Psoas muscle (tissue), 8 donors: ENCODE measurements at places on chromosomes 6 and 20.
A peak's percentile ranks its signal among the peaks of the same experiment; 100 is the strongest.

DNA sequence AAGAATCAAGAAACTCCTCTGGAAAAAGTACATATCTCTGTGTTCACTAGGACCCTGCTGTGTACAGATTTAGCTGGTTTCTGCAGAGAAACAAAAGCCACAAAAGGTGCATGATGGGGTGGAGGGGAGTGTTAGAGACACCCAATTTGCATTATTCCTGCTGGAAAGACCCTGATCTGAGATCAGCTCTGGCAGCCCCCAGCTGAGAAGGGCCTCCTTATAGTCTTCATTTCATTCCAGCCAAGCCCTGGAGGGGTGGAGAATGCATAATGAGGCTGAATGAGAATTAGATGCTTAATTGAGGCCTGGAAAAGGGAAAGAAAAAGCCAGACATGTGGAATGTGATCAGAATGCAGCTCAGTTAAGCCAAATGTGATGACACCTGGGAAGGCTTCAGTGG is 545.6 kb downstream of the KIF16B start:
- DNase-seq: no peak

DNA sequence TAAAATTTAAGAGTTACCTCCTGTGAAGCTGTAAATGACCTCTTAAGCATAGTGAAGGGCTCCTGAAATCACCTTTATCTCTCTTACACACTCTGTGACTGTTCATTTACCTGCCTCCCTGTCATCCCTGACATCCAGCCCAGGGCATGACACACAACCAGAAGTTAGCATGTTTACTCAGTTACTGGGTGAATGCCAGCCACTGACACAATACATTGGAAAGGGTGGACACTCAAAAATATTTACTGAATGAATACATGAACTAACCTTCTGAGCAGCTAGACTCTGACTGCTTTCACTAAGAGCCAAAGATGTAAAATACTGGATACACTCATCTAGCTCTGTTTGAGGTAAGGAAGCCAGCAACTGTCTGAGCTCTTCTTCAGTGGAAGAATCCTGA is 25.3 kb downstream of the SERAC1 start:
- no peak for DNase-seq

- DNase-seq: no peak
Measured at GRCh38 chr20:56628015-56628872, 862 bp upstream of the TFAP2C start.

DNA sequence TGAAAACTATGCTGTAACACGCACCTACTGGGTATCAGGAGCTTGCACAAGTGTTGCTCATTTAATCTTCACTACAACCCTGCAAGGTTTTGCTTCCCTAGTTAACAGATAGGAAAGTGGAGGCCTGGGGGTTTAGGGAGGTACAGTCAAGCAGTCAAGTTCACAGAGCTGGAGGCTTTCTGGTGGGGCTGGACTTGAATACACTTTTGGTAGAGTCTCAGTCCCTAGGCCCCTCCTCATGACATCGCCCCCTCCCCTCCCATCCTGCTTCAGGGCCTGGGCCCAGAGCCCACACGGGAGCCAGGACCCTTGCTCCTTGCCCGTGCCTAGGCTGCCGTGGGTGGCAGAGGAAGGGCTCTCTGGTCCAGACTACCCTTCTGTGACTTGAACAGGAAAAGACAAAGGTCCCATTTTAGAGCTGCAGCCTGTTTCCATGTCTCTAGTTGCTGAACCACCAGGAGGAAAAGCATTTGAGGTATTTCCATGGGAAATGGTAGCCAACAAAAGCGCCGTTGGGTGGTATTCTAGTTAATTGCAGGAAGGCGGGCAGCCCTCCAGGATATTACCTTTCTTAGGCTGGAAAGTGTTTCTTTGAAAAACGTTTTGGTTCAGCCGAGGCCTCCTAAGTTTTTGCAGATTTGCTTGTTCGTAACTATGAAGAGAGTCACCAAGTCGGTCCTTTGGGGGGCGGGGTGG is 84.9 kb downstream of the CDC5L start:
- DNase-seq: no peak

- no peak for DNase-seq
Measured at GRCh38 chr20:51092338-51092737, 69.4 kb upstream of the KCNG1 start.

GRCh38 chr20:38179846-38180245 is 14.8 kb upstream of the TGM2 start:
- no peak for DNase-seq

DNA sequence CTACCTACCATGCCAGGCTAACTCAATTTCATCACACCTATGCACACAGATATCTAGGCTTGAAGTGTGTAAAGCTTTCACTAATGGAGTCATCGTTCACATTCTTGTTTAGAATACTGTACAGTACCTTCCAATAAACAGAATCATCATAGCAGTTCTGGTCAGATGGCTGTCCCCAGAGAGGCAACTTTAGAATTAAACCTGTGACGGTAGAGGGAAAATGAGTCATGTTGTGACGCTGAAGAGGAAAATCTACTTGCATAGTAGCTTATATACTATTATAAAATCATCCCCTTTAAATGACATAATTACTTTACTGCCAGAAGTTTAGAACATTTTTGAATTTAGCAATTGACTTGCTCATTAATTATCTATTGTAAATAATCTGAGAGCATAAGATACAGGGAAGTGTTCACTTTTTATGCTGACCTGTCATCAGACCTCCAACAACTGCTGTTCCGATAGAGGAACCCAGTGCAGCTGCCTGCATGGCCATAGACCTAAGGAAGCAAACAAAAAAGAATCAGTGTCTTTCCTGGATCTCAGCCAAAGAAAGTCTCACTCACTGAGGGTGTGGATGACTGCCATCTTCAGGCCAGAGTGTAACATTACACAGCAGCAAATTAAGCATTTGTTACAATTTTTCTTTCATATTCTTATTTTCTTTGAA is 29.8 kb downstream of the RHAG start:
- DNase-seq: no peak

DNA sequence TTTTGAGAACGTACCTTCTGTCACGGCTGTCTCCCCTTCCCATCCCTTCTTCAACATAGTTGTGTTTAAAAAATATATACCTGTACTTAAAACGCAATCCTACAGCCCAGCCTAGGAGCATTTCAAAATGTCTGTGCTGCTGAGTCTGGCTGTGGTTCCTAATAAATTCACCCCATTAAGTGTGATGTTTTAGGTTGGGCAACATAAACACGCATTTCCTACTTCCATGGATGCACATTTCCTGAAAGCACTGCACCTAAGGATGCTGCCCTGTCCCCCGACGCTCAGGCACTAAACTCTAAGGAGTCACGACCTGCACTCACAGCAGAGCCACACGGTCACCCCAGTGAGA is 1.2 kb downstream of the REV3L start:
- DNase-seq: no peak

GRCh38 chr6:79455446-79455845 is 81.8 kb downstream of the LCA5 start:
- no peak for DNase-seq

- DNase-seq: no peak
Measured at GRCh38 chr6:493840-494239, 102.3 kb downstream of the IRF4 start.

DNA sequence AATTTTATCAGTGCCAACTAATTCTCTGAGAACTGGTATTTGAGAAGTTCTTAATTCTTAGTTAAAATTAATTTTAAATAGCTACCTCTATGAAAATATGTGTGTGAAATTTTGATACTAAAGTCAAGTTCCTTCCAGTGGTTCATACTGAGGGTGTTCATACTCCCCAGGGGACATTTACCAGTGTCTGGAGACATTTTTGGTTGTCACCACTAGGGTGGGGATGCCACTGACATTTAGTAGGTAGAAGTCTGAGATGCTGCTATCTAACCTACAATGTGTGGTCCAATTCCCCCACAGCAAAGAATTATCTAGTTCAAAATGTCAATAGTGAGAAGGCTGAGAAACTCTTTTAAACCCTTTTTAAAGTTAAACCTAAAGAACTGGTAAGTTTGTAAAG is 463.8 kb downstream of the ADGRB3 start:
- no peak for DNase-seq

DNA sequence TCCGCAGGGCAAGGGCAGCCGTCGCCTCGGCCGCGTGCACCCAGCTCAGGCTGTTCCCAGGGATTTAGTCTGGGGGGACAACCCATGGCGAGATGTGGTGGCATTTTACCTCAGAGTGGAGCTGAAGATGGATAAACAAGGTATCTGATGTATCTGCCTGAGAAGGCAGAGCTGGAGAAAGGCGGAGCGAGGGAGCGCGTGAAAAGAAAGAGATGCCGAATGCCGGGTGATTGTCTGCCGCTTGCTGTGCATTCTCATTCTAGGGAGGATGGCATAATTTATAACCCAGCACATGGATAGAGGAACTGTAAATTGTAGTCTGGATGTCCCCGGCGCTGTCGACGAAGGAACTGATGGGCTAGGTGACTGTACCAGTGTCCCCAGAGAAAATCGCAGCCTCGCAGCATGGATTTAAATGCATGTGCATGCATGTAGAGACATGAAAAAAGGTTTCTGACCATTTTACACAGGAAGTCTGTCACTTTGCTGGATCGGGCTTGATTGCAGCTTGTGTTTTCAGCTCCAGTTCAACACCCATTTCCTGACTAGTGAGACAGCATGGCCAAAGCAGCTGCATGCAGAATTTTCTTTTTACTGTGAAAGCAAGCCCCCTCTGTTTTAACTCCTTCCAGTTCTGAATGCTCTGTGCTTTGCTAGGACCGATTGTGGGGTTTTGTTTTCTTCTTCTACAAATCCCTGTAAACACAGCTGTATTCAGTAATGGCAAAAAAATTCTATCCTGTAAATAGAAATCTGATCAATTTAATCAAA is 149.7 kb downstream of the PRL start:
- DNase-seq: no peak

GRCh38 chr20:38125157-38126056 is 39.7 kb downstream of the TGM2 start:
- DNase-seq: peak; percentile 47

GRCh38 chr20:38197217-38197616 is 32.1 kb upstream of the TGM2 start:
- DNase-seq: no peak

DNA sequence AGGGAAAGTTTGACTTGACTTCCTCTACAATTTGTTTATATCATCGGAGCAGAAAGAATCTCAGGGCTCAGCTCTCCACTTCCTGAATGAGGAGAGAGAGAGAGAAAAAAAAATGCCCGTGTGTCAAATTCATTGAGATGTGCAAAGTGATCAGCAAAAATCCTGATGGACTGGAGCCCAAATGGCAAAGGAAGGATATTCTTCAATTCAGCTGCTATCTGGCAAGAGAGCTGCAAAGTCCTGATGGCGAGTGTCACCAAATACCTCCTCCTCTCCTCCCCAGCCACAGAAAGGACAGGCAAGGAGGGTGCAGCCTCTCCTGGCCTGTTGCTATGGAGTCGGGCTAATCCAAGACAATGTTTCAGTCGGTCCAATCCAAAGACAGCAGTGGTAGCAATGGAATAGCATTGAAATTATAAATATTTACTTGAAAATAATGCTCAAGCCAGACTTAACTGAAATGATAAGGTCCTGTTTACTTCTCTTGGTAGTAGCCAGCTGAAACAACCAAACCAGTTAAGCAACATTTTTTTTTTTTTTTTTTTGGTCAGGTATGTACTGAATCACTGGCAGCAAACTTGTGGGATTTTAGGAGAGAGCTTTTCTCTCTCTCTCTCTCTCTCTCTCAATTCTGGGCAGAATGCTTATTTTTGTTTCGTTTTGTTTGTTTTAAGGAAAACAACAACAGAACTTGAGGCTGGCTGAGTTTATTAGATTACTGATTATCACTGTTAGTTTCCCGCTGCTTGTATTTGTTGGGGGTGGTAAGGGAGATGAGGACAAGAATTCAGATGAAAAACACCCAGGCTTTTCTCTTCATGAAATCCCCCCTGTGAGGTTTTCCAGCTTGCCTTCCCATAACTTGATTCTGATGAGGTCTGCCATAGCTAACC is 204.2 kb downstream of the BCAS1 start:
- DNase-seq: no peak

GRCh38 chr6:104958178-104959025 is 1.5 kb downstream of the LIN28B start:
- DNase-seq: no peak

DNA sequence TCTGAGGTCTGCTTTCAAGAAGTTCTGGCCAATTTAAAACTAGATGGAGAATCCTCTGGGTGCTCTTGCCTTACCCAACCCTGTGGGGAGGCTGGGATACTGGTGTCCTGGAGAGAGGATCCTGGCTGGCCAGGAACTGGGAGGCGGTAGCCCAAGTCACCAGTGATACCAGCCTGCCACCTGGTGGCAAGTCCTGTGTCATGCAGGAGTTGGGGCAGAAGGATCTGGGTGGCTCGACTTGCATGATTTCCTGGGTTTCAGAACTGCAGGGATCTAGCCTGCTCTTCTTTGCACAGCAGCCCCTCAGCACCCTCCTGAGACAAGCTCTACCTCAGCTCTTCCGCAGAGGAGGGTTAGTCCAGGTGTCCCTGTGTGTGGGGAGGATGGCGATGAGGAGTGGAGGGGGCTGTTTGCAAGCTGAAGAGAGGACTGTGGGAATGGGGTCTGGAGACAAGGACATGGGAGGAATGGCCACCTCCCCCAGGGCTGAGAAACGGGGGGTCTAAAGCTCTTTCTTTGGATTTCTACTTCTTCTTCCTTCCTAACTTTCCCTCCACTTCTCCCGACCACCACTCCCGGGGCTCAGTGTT is 4.2 kb downstream of the KCNK17 start:
- DNase-seq: peak; percentile 66

DNA sequence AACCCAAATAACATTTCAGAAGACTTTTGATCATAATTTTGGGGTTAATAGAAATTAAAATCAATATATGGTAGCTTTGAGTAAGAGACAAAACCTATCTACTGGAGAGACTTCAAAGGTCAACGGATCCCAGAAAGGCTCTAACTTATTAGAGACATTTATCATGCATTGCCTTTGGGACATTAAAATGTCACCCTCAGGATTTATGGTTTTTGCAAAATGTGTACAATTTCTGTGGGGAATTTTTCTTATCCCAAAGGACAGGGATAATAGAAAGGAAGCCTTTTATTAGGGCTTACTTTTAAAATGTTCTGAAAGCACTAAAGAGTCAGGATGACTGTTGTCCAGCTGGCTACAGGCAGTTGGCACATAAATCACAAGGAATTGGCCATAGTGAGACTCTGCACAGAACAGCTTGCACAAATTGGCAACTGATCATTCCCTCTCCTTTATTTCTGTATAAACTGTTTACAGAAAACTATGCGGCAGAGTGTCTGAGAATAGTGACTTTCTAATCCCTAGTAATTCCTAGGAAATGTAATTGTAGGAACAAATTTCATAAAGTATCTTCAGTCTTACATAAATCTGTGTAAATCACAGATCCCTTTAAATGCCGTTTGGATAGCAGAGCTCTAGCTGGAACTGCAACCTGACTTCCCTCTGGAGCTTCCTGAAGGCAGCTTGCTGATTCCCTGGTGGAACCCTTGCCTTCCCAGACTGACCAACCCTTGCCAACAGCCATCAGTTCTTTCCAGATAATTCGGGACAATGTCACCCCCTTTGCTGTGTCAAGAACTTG is 201.1 kb upstream of the PREP start:
- DNase-seq: peak; percentile 26

- DNase-seq: no peak
Measured at GRCh38 chr6:117653949-117654348, 21.3 kb upstream of the NUS1 start.

- no peak for DNase-seq
Measured at GRCh38 chr6:117344444-117345291, 79.3 kb downstream of the VGLL2 start.

GRCh38 chr6:1402868-1403267 is 13.5 kb downstream of the FOXF2 start:
- DNase-seq: no peak
